ENCODE measurements at places on chromosomes 13 and 19.
A peak's percentile ranks its signal among the peaks of the same experiment; 100 is the strongest.

- no peak for DNase-seq
Observed at GRCh38 chr19:39345956-39346355, 3.7 kb downstream of the SAMD4B start.

GRCh38 chr19:57118848-57119247, 937 bp upstream of the USP29 start:
- no peak for DNase-seq

- no peak for DNase-seq
Observed at GRCh38 chr19:10368101-10368803, 12.1 kb downstream of the TYK2 start.

DNA sequence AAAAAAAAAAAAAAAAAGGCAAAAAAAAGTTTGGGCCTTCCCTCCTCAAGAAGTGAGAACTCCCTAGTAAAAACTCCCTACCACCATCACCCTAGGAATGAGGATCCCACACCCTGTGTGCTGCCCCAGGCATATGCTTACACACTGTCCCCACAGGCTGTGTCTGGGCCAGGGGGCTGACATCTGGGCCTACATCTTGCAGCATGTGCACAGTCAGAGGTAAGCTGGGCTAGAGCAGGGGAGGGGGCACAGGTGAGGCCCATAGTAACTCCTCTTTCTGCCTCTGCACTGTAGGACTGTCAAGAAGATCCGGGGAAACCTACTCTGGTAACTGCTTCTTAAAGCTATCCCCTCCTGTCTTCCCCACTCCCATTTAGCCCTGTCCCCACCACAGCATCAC, 1.0 kb downstream of the HAUS5 start:
- DNase-seq, result no peak

DNA sequence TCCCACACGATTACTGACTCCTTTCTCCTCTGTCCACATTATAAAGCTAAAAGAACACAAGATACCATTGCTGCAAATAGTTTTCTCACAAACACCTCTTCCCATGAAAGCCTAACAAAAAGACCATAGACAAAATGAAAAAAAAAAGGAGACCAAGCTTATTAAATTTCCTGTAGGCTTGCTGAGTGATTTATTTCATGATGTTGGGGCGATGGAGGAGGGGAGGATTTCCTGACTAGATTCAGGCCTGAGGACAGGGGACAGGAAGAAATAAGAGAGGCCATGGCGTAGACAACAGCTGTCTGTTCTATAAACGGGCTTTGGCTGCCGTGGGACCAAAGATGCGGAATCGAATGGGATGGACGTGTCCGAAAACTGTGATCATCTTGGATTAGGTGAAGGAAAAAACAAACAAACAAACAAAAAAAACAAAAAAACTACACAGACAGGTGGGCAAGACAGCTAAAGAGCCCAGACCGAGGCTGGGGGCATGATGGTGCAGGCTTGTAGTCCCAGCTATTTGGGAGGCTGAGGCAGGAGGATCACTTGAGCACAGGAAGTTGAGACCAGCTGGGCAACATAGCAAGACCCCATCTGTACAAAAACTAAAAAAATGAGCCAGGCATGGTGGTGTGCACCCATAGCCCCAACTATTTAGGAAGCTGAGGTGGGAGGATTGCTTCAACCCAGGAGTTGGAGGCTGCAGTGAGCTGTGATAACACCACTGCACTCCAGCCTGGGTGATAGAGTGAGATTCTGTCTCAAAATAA, 5.3 kb downstream of the TMPRSS9 start:
- DNase-seq, result no peak

DNA sequence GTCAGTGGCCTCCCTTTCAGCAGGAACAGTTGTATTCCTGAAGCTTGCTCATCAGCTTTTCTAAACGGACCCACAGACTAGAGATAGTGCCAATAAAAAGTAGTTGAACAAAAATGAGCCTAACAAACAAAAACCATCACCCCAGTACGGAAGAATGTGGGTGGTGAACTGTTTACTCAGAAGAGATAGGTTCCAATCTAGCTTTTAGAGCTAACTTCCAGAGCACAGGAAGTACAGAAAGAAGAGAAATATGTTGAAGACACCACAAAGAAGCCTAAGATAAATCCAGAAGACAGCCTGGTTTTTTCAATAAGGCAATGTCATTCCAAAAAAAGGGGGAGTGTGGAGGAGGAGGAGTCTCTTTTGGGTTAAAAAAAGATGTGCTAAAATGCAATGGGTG, 2.8 kb upstream of the LMO7 start:
- no peak for DNase-seq

- DNase-seq, result no peak
Observed at GRCh38 chr19:10736916-10737551, 19.2 kb downstream of the DNM2 start.

- no peak for DNase-seq
Observed at GRCh38 chr13:40186626-40187323, 479.7 kb downstream of the FOXO1 start.

DNA sequence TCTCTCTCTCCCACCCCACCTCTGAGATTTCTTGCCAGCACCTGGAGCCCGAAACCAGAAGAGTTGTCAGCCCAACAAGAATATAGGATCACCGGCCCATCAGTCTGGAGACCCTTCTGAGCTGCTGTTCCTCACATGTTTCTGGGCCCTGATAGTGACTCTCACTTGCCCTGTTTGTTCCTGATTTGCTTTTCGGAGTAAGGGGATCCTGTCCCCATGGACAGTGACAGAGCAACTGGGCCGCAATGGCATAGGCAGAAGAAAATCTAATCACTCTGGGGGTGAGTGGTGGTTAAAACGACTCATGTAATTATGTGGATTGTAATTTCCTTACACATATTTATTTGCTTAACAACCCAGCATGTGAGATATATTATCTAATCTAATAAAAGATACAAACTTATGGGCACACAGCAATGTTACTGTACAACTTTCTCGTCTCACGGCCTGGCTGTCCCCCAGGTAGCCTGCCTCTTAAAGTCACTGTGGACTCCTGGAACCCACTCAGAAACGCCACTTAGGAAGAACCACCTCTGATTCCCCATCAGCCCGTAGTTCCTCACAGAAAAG, 663 bp upstream of the SMAD9 start:
- DNase-seq, result no peak

DNA sequence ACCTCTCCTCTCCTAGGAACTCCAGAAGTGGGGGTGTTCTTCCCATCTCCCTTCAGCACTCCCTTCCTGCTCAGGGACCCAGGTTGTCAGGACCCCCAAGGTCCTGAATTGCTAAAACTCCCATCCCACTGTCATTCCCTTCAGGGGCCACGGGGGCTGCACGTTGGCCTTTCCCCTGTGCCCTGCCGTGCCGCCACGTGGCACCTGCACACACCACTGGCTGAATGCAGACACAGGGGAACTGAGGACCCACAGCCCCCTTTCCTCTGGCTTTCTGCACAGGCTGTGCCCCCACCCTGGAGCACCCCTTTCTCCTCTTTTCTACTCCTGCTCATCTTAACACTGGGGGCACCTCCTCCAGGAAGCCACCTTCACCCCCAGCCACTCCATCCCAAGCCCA, 9.0 kb downstream of the SHANK1 start:
- no peak for DNase-seq

- no peak for DNase-seq
Observed at GRCh38 chr13:41426047-41426446, 31.3 kb upstream of the RGCC start.

GRCh38 chr13:49132479-49133002, 87.6 kb upstream of the MLNR start:
- no peak for DNase-seq

- no peak for DNase-seq
Observed at GRCh38 chr13:44363631-44364344, 9.8 kb upstream of the SERP2 start.

DNA sequence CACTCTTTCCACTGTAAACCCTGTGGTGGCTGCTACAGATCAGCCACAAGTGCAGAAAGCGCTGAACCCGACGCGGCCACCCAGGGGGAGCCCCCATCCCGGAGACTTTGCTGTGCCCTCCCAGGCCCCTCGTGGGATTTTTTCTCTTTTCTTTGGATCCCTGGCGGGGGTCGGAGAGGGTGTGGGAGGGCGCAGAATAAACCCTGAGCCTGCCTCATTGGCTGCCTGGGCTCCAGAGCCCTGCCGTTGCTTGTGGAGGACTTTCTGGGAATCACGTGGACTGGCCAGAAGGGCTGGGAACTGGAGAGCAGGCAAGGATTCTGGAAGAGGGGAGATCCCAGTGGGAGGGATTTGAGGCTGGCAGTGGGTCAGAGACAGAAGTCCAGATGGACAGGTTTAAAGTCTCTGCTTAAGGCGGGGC, 24.9 kb downstream of the GADD45B start:
- DNase-seq, result no peak

DNA sequence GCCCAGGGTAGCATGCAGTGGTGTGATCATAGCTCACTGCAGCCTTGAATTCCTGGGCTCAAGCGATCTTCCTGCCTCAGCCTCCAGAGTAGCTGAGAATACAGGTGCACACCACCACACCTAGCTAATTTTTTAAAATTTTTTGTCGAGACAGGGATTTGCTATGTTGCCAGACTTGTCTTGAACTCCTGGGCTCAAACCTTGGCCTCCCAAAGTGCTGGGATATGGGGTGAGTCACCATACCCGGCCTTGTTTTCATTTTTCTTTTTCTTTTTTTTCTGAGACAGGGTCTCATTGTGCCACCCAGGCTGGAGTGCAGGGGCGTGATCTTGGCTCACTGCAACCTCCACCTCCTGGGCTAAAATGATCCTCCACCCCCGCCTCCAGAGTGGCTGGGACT, 38.7 kb downstream of the KEAP1 start:
- DNase-seq, result no peak

- no peak for DNase-seq
Observed at GRCh38 chr19:46970815-46971214, 48.8 kb upstream of the NPAS1 start.

DNA sequence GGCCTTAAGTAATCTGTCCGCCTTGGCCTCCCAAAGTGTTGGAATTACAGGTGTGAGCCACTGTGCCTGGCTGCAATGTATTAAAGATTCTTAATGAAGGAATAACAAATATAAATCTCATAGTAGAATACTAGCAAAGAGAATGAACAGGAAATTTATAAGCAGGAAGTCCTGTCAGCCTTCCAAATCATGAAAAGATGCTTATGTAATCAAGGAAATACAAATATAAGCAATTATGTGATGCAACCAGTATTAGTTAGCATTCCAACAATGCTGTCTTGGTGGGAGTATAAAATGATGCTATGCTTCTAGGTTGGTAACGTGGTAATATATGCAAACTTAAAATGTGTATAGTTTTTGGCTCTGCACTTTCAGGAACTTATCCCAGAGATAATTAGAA, 133.8 kb downstream of the PDS5B start:
- no peak for DNase-seq

GRCh38 chr13:50654331-50654730, 189.2 kb downstream of the DLEU7 start:
- no peak for DNase-seq

- DNase-seq, result peak; percentile 93
Observed at GRCh38 chr19:45455707-45456499, 11.9 kb upstream of the FOSB start.

DNA sequence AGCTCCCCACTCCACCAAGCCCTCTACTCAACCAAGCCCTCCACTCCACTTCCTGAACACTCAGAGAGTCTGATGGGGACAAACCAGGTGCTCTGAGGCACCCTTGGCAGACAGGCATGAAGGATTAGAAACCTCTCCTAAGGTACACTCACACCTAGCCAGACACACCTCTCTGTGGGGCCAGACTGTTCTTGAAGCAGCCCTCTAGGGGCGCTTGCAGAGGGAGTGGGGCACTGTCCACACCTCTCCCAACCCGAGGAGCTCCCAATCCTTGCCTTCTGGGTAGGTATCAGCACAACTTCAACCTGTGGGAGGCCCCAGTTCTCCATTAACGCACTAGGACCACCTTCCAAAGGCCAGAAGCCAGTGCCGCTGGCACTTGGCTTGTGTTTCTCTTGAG, 108.7 kb upstream of the VSTM2B start:
- no peak for DNase-seq

GRCh38 chr19:38557205-38557799, 60.5 kb downstream of the MAP4K1 start:
- DNase-seq, result no peak

DNA sequence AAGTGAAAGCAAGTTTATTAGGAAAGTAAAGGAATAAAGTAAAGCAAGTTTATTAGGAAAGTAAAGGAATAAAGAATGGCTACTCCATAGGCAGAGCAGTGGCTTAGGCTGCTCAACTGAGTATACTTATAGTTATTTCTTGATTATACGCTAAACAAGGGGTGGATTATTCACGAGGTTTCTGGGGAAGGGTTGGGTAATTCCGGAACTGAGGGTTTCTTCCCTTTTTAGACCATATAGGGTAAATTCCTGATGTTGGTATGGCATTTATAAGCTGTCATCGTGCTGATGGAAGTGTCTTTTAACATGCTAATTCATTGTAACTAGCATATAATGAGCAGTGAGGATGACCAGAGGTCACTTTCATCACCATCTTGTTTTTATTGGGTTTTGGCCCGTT, 194.3 kb downstream of the DLEU7 start:
- no peak for DNase-seq

DNA sequence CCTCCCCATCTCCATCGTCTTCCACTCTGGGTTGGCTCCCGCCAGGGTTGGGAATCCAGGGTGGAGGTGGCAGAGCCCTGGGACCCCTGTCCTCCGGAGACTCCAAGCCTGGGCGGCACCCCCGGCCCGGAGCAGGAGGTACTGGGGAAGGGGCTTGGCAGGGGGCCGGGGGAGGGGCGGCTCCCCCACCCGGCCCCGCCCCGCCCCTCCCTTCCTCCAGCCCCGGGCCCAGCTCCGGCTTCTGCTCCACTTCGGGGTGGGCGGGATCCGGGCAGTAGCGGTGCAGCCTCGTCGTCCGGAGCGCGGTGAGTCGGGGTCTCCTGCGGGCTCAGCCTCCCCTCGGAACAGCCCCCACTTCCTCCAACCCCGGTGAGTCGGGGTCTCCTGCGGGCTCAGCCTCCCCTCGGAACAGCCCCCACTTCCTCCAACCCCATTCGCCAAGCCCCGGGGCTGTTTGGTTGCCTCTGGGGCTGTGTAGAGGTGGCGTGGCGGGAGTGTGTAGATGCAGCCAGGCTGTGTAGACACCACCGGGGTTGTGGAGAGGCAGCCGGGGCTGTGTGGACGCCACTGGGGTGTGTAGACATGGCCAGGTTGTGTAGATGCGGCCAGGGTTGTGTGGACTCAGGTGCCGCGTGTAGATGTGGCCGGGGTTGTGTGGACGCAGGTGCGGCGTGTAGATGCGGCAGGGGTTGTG, at the start of gene TMPRSS9:
TMPRSS9 (plus strand) TSS at position 274 of the 694 bp plus-strand sequence. CDS start 29,521 bp downstream, outside the sequence.
- no peak for DNase-seq

GRCh38 chr19:4732680-4733114, 9.1 kb upstream of the DPP9 start:
- DNase-seq, result peak; percentile 68

GRCh38 chr13:49624229-49624628, 4.1 kb upstream of the ARL11 start:
- no peak for DNase-seq

- DNase-seq, result no peak
Observed at GRCh38 chr13:44955406-44955805, 33.9 kb downstream of the NUFIP1 start.

- DNase-seq, result no peak
Observed at GRCh38 chr13:37138926-37139325, 33.5 kb upstream of the CSNK1A1L start.

- DNase-seq, result no peak
Observed at GRCh38 chr19:15810335-15810734, 5.1 kb downstream of the OR10H1 start.

All from right forelimb (tissue), 1 donor.